ENCODE measurements at places on chromosomes 6 and 20. TPM values are rescaled to one million over a fixed set of nuclear protein-coding genes. Genes with fewer than 3 reads are reported as not detected.
A peak's percentile ranks its signal among the peaks of the same experiment; 100 is the strongest.

CRISP2 gene
- not detected for total RNA-seq

ASIP gene
- total RNA-seq, result not detected

BEND3 gene
- total RNA-seq, result 4.5 TPM

GRCh38 chr6:5509106-5509505 lies 247.8 kb downstream of the FARS2 start:
- no peak overlapping the region for H3K27ac ChIP-seq
- no peaks in the 10 kb centered on the region for H3K36me3 ChIP-seq
- no peak for DNase-seq

- peak; percentile 77 for DNase-seq
- no peak overlapping the region for H3K4me3 ChIP-seq
- no peaks in the 10 kb centered on the region for H3K36me3 ChIP-seq
- H3K27me3 ChIP-seq, result no peaks in the 10 kb centered on the region
Measured at GRCh38 chr20:44720621-44720996, 5.4 kb downstream of the CCN5 start.

DNA sequence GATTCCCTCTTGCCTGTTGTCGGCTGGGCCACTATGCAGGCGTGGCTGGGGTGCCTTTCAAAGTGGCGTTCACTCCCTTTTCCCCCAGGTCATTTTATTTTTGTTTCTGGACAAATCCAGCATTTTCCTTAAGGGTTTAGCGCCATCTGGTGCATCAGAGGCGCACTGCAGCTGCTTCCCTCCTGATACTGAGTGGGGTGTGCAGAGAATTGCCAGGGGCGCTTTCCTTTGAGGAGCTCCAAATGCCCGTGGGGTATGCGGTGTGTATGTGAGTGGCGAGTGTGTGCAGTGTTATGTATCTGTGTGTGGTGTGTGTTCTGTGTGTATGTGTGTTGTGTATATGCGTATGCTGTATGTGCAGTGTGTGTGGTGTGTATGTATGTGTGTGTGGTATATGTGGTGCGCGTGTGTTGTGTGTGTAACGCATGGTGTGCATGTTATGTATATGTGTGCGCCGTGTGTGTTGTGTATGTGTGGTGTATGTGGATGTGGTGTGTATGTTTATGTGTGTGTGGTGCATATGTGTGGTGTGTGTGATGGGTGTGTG lies 100.1 kb upstream of the AGPAT4 start:
- no peaks in the 10 kb centered on the region for H3K36me3 ChIP-seq
- H3K27me3 ChIP-seq, result no peaks in the 10 kb centered on the region
- no peak overlapping the region for H3K27ac ChIP-seq
- DNase-seq, result peak; percentile 85
- no peak overlapping the region for H3K4me3 ChIP-seq
- H3K4me1 ChIP-seq, result peaks cover 18% of the 10 kb centered on the region

DNA sequence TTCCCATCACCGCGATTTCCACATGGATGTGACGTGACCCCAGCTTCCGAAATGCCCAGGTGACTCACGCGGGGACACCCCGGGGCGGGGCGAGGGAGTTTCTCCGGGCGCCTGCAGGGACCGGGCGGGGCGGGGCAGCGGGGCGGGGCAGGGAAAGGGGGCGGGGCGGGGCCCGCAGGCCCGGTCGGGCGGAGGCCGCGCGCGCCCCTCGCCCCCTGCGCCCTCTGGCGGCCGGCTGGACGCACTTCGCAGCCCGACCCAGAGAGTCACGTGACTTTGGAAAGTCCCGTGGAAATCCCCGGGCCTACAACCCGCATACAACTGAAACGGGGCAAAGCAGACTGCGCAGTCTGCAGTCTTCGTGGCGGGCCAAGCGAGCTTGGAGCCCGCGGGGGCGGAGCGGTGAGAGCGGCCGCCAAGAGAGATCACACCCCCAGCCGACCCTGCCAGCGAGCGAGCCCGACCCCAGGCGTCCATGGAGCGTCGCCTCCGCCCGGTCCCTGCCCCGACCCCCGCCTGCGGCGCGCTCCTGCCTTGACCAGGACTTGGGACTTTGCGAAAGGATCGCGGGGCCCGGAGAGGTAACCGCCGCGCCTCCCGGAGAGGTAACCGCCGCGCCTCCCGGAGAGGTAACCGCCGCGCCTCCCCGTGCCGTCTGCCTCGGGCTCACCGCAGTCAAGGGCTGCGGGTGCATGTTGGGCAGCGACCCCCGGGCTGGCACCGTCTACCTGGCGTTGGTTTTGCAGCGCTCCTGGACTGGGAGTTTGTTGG lies at the start of gene TNFAIP3:
TNFAIP3 (plus strand) TSS at position 346 of the 771 bp plus-strand sequence. CDS start 3,969 bp downstream, outside the sequence.
- peak within 1 kb of the TSS; percentile 68 for H3K27ac ChIP-seq
- H3K4me1 ChIP-seq, result peaks cover 31% of the 10 kb centered on the region
- peak within 1 kb of the TSS; percentile 90 for H3K4me3 ChIP-seq
- peak; percentile 90 for DNase-seq
- no peaks in the 10 kb centered on the region for H3K27me3 ChIP-seq

DNA sequence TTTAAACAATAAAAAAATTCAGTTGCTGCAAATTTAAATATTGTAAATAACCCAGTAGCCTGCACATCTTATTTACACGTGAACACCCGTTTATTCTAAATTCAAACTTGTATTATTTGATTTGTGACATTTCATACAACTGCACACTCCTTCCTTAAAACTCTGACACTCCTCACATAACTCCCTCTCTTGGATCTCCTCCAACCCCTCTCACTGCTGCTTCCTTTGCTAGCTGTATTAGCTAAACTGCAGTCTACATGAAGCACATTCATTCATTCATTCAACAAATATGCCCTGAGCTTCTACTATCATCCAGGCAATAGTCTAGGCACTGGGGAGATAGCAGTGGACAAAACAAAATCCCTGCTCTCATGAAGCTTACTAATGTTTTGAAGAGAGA lies 47.0 kb downstream of the FBXL4 start:
- no peak for DNase-seq
- no peak overlapping the region for H3K4me3 ChIP-seq
- H3K4me1 ChIP-seq, result no peaks in the 10 kb centered on the region
- no peaks in the 10 kb centered on the region for H3K36me3 ChIP-seq
- H3K27me3 ChIP-seq, result no peaks in the 10 kb centered on the region
- H3K27ac ChIP-seq, result no peak overlapping the region

GRCh38 chr6:30763618-30764489 lies 19.5 kb upstream of the IER3 start:
- no peaks in the 10 kb centered on the region for H3K27me3 ChIP-seq
- H3K4me3 ChIP-seq, result no peak overlapping the region
- DNase-seq, result no peak

- H3K27ac ChIP-seq, result no peak overlapping the region
- H3K27me3 ChIP-seq, result peaks cover 75% of the 10 kb centered on the region
- H3K4me3 ChIP-seq, result no peak overlapping the region
- H3K4me1 ChIP-seq, result no peaks in the 10 kb centered on the region
Measured at GRCh38 chr20:48348022-48348421, 479.8 kb downstream of the PREX1 start.

GRCh38 chr6:54366667-54367327 lies 58.6 kb downstream of the TINAG start:
- peak; percentile 95 for DNase-seq
- peak overlapping the region; percentile 8 for H3K4me3 ChIP-seq
- peaks cover 24% of the 10 kb centered on the region for H3K4me1 ChIP-seq
- H3K27ac ChIP-seq, result peak overlapping the region; percentile 50
- H3K36me3 ChIP-seq, result no peaks in the 10 kb centered on the region

GRCh38 chr20:41279546-41280225 lies 37.8 kb downstream of the ZHX3 start:
- H3K4me1 ChIP-seq, result peaks cover 13% of the 10 kb centered on the region
- no peaks in the 10 kb centered on the region for H3K27me3 ChIP-seq
- no peaks in the 10 kb centered on the region for H3K36me3 ChIP-seq
- no peak overlapping the region for H3K27ac ChIP-seq
- no peak for DNase-seq

GRCh38 chr6:38495922-38496635 lies 143.7 kb downstream of the BTBD9 start:
- H3K36me3 ChIP-seq, result no peaks in the 10 kb centered on the region
- H3K4me3 ChIP-seq, result no peak overlapping the region
- no peak overlapping the region for H3K27ac ChIP-seq
- no peaks in the 10 kb centered on the region for H3K27me3 ChIP-seq

DNA sequence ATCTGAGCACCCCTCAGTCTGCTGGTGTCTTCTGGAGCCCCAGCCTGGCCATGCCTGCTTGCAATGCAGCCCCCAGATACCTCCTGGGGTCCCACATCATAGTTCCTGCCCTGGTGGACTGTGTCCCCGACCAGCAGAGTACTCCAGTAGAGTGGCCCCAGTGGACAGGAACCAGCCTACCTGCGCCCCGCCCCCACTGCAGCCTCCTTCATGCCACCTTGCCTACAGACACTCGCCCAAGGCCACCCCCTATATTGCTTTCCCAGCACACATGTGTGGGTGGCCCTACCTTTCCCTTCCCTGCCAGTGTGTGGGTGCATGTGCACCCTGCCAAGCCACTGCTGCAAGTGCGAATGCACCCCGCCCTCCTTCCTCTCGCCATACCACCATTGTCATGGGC lies 204.0 kb downstream of the EDN1 start:
- DNase-seq, result no peak
- H3K4me3 ChIP-seq, result no peak overlapping the region
- peaks cover 33% of the 10 kb centered on the region for H3K4me1 ChIP-seq
- H3K27ac ChIP-seq, result no peak overlapping the region
- no peaks in the 10 kb centered on the region for H3K36me3 ChIP-seq
- no peaks in the 10 kb centered on the region for H3K27me3 ChIP-seq

Measured in PC-3 (cell line).